ENCODE measurements at places on chromosomes 2 and 18.

GRCh38 chr18:8507361-8507760 is 101.9 kb upstream of the RAB12 start:
- no peak for DNase-seq

- no peak for DNase-seq
Measured at GRCh38 chr2:86520153-86520552, 43.1 kb downstream of the CHMP3 start.

DNA sequence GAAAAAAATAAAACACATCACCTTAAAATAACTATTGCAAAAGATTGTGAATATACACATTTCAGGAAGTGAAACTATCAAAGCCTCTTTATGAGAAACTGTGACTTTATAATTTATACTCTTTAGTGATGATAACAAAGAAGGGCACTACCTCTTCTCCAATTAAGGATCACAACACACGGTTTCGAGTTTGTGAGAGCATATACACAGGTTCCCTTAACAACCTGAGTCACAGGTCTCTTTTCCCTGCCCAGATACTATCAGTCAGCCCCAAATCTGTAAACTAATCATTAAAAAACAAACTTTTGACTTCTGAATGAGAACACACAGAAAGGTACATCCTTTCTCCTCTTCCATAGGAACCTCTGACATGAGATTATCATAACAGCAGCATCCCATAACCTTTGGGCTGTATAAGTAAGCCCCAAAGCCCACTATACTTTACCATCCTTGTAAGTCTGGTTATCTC is 44.9 kb downstream of the PTPN2 start:
- DNase-seq: no peak

GRCh38 chr2:15226661-15227060 is 334.5 kb downstream of the NBAS start:
- DNase-seq: no peak

- no peak for DNase-seq
Measured at GRCh38 chr2:112141626-112142007, 3.4 kb downstream of the FBLN7 start.

GRCh38 chr18:61398961-61399705 is 65.9 kb downstream of the CDH20 start:
- no peak for DNase-seq

GRCh38 chr2:101983486-101983885 is 8.3 kb upstream of the IL1R2 start:
- peak; percentile 17 for DNase-seq

- peak; percentile 73 for DNase-seq
Measured at GRCh38 chr2:167607211-167607610, 640.2 kb downstream of the STK39 start.

DNA sequence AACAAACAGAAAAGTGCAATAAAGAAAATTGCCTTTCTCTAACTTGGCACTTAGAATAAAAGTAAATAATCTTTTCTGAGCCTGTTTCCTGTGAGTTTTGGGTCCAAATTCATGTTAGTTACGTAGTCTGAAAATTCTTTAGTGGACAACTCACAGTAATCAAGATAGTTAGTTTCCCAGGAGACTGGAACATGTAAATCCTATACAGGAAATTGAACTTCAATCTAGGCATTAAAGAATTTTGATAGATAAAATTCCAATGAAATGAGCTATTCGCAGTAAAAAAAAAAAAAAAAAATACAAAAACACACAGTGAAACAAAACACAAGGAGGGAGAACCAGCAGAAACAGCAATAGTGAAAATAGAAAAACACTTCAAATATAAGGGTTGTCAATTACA is 83.8 kb upstream of the REG3G start:
- DNase-seq: no peak

DNA sequence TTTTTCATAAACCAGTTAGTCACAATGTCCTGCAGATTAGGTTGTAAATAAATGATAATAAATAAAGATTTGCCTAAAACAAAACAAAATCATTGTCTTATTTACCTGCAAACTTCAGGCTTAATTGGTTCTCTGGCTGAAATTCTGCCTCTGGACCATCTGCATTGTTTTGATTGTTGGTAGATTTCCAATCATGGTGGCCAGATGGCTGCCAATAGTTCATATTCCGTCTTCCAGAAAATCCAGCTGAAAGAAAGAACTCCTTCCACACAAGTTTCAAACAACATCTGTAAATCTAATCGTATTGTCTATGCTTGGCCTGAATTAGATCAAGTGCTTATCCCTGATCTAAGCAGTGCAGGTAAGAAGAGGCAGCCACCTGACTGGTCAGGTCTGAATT is 771.1 kb upstream of the ZEB2 start:
- no peak for DNase-seq

DNA sequence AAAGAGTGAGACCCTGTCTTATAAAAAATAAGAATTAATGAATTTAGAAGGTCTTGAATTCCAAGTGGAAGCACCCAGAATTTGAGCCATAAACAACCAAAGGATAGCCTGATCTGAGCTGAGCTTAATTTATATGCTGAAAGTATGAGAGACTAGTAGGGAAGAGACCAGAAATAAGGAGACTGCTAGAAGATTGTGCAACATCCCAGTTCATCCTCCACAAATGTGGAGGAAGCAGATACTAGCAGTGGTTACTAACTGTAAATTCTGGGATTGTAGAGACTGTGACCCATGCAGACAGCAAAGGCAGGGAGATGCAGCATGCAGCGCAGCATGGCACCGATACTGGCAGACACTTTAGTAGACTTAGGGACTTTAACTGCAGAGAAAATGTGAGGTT is 1.5 kb upstream of the SULT1C2 start:
- no peak for DNase-seq

GRCh38 chr2:28761420-28761819 is 9.8 kb downstream of the PPP1CB start:
- DNase-seq: no peak

DNA sequence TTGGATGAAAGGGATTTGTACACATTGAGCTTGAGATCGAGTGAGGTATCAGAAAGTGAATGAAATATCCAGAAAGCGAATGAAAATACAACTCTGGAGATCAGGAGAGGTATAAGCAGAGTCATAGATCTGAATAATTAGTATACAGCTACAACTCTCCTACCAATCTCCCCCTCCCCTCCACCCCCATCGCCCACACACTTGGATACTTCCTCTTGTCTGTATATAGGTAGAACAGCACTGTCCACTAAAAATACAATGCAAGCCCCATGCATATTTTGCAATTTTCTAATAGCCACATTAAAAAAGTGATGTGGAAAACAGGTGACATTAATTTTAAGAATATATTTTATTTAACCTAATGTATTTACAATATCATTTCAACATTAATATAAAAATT is 23.7 kb upstream of the WIPF1 start:
- DNase-seq: no peak

DNA sequence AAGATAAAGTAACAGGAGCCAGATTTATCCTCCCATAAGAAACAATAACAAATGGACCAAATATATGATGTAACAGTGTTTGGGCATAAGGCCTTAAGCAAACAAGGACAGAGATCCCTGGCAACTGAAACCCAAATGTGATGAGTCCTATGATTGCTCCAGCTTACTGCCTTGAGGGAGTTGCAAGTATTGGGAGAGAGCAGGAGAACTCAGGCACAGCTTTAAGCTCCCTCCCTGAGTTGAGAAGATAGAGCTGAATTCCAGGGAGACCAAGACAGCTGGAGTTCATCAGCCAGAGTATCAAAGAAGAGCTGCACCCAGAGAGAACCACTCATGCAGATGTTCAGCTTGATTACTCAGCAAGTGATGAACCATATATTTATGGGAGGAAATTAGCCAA is 814.5 kb upstream of the RAB6C start:
- no peak for DNase-seq

- DNase-seq: peak; percentile 28
Measured at GRCh38 chr2:53969285-53969967, 1.4 kb downstream of the PSME4 start.

GRCh38 chr18:76357174-76357573 is 137.9 kb downstream of the ZNF516 start:
- no peak for DNase-seq

- no peak for DNase-seq
Measured at GRCh38 chr2:144325086-144325485, 194.8 kb downstream of the ZEB2 start.

DNA sequence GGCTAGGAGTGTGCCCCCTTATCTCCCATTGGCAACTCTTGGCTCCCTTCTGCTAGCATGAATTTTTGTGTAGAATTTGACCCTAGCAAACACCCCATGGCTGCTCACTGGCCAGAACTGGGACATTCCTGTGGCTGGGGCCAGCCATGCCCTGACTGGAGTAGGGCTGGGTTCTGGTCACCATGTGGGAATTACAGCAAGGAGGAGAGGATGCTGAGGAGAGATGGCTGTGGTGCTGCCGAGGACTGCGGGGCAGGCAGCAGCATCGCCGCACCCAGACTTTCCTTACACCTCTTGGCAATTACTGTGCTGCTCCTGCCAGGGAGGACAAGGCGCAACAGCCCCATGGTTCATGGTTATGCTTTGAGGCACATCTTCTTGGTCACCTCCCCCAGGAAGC is 12.7 kb downstream of the KCNF1 start:
- no peak for DNase-seq

- no peak for DNase-seq
Measured at GRCh38 chr2:229230911-229231310, 40.2 kb downstream of the PID1 start.

DNA sequence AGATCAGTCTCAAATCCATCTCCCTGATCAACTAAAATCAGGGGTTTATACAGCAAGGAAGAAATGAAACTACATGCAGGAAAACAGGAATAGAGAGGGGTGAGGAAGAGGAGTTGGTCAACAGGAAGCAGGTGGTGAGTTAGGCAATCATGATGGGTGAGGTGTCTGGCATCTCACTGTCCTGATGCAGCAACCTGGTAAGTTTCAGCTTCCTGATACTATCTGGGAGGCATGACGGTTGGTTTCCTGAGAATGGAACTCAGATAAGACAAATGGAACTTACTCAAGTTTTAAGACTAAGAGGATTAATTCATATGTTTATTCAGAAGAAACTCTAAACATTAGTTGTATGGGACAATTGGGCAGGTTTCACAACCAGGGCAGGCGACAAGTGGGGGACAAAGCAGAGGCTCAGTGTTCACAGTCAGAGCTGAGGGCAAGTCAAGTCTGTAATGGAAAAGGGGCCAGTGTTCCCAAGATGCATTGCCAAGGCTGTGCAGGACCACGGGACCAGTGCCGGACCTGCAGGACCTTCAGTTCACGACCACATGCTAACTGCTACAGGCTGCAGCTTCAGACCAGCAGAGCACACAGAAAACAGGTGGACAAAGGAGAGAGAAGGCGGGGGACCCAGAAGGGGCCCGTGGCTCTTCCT is 17.7 kb upstream of the GALM start:
- DNase-seq: no peak

- peak; percentile 67 for DNase-seq
Measured at GRCh38 chr2:178859730-178860129, 52.5 kb upstream of the TTN start.

GRCh38 chr18:68414407-68414806 is 300.5 kb downstream of the TMX3 start:
- no peak for DNase-seq

GRCh38 chr2:142755191-142755590 is 122.3 kb upstream of the KYNU start:
- DNase-seq: no peak

GRCh38 chr2:8488001-8488738 is 193.7 kb upstream of the ID2 start:
- DNase-seq: peak; percentile 52

- no peak for DNase-seq
Measured at GRCh38 chr2:191008286-191008685, 5.7 kb downstream of the STAT1 start.

DNA sequence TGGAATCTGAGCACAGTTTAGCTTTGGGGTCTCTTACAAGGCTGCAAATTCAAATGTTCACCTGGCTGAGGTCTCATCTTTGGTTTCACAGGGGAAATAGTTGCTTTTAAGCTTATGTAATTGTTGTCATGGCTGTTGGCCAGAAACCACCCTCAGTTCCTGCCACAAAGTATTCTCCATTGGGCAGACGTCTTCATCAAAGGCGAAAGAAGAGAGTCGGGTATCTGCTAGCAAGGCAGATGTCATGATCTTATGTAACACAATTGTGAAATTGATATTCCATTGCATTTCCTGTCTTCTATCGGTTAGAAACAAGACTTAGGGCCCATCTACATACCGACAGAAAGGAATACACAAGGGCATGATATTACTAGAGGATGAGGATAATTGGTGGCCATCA is 816.2 kb downstream of the MBD2 start:
- DNase-seq: no peak

DNA sequence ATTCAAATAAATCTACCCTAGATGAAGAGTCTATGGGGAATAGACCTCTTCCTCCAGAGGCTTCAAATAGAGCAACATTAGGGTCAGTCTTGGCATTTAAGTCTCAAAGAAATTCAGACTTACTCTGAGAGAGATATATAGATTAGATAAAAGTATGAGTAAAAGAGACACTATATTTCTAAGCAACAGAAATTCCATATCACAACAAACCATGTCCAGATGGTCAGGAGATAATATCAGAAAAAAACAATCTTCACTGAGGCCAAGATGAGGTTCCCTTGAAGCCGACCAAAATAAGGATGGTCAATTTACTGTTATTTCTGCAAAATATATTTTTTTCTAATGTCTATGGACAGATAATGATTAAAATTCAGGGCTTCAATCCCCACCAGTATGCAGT is 89.1 kb upstream of the NOSTRIN start:
- DNase-seq: no peak

DNA sequence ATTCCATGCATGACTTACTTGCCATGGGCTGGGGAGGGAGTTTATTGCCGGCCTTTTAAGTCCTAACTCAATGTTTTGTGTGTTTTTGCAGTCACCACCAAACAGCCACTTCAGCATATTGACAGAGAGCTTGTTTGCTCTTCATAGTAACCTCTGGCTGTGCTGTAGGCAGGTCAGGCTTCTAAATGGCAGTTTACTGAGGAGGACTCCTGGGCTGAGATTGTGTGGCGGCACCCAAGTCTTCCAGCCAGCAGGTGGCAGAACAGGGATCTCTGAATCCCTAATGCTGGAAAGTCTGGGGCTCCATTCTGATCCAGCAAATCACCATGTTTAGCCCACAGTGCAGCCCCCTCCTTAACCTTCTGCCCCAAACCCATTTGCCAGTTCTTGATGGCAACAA is 121.2 kb downstream of the CAPN13 start:
- DNase-seq: no peak

- no peak for DNase-seq
Measured at GRCh38 chr2:237695201-237695780, 67.9 kb downstream of the LRRFIP1 start.

GRCh38 chr2:178819147-178819875 is 12.1 kb upstream of the TTN start:
- no peak for DNase-seq

- no peak for DNase-seq
Measured at GRCh38 chr2:227388537-227389011, 825 bp upstream of the SCYGR1 start.

- DNase-seq: no peak
Measured at GRCh38 chr2:145230546-145230945, 710.6 kb upstream of the ZEB2 start.
